ENCODE measurements at places on chromosomes 13 and 19.

- no peak for DNase-seq
These were observed 124.4 kb downstream of the NALCN start for GRCh38 chr13:101291646-101292515.

GRCh38 chr19:22595918-22596341 lies 38.2 kb upstream of the ZNF492 start:
- DNase-seq, result no peak

DNA sequence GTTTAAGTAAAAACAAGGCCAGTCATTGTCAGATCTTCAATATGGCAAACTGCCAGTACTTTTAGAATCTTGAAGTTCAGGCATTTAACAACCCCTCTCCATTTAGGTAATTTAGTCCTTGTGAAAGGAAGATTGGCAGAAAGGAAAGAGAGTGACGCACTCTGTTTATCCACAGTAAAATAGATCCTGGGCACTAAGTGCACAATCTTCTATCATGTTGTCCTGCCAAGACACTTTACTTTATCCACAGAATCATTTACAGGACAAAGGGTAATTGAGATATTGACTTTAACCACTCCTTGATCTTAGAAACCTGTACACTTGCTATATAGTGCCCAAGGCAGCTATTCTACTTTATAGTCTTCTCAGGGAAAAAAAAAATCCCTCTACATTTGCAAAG lies 786.4 kb upstream of the SLITRK1 start:
- no peak for DNase-seq

- no peak for DNase-seq
These were observed 38.3 kb downstream of the NDFIP2 start for GRCh38 chr13:79519255-79519654.

- no peak for DNase-seq
These were observed 225.0 kb downstream of the KATNAL1 start for GRCh38 chr13:30082391-30082790.

GRCh38 chr19:17435218-17435617 lies 13.2 kb downstream of the TMEM221 start:
- no peak for DNase-seq

GRCh38 chr19:28504139-28504538 lies 708.8 kb downstream of the UQCRFS1 start:
- no peak for DNase-seq

DNA sequence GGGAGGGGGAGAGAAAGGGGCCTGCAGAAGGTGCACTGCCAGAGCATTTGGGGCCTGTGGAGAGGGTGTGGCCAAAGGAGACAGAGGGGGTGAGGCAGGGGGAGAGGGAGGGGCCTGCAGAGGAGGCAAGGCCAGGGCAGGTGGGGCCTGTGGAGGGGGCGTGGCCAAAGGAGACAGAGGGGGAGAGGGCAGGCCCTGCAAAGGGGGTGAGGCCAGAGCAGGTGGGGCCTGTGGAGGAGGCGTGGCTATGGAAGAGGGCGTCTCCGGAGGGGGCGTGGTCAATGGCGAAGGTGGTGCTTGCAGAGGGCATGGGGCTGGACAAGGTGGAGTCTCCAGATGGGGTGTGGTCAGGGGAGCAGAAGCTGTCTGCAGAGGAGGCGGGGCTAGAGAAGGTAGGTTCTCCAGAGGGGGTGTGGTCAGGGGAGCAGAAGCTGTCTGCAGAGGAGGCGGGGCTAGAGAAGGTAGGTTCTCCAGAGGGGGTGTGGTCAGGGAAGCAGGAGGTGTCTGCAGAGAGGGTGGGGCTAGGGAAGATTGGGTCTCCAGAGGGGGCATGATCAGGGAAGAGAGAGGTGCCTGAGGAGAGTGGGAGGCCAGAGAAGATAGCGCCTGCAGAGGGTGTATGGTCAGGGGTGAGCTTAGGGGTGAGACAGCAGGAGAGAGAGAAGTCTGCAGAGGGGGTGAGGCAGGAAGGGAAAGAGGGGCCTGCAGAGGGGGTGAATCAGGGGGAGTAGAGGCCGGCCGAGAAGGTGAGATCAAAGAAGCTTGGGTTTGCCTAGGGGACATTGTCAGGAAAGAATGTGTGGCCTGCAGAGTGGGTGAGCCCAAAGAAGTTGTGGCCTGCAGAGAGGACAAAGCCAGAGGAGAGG lies 3.4 kb downstream of the PRR36 start:
- DNase-seq, result no peak

DNA sequence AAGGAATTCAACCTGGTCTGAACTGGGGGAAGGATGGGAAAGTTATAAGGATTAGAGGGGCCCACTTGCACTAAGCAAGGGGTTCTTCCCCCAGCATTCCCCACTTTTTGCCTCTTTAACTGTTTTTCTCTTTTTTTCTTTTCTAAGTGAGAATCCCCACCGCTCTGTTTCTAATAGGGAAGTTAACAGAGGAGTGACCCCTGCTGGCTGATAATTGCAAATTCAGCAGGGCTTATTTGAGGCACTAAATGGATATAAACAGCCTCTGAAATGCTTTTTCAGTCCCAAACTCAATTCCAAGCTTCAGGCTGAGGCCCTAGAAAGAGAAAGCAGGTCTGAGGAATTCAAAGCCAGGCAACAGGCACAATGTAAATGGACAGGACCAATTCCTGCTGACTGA lies 38.2 kb upstream of the CEACAM21 start:
- no peak for DNase-seq

DNA sequence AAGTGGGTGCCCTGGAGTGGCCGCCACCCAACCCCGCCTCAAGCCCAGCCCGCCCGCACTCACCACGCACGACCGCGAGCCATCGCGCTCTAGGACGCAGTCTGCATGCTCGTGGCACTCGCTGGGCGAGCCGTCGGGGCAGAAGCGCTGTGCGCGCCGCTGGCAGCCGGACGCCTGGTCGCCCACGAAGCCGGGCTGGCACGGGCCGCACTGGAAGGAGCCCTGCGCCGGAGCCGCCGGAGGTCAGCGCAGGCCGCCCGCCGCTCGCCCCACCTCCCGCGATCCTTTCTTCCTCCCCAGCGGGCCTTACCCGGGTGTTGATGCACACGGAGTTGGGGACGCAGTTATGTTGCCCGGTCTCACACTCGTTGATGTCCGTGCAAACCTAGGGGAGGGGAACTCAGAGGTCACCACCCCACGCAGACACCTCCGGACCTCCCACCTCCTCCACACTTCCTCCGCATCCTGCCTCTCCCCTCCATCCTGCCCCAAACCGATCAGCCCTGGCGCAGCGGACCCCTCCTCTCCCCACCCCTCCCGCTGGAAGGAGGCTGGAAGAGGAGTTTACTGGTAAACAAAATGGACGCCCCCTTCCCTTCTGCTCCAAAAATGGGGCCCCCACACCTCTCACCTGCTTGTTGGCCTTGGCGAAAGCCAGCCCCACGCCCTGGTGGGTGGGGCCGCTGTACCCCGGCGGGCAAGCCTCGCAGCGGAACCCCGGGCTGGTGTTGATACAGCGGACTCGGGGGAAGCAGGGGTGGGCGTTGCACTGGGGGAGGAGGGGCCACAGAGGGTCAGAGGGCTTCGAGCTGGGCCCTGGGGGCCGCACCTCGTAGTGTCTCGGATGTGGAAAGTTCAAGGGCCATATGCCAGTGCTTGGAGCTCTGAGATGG lies 2.3 kb downstream of the COMP start:
- DNase-seq, result no peak

GRCh38 chr19:5314012-5314906 lies 26.4 kb downstream of the PTPRS start:
- DNase-seq, result no peak

- no peak for DNase-seq
These were observed 17.5 kb downstream of the AKT2 start for GRCh38 chr19:40267601-40267997.

DNA sequence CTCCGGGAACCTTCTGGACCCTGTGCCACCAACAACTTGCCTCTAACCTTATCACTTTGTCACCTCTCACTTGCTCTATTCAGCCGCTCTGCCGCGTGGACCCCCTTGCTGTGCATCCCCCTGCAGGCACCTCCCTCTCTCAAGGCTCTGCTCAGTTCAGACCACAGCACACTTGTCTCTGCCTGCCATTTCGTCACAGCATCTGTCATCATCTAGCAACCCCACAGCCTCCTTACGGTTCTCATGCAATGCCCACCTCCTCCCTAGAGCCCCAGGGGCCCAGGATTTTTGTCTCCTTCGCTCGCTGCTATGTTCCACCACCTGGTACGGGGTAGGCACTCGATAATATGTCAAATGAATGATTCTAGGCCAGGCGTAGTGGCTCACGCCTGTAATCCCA lies 4.8 kb downstream of the HAUS8 start:
- DNase-seq, result no peak

GRCh38 chr13:28540612-28541011 lies 45.7 kb upstream of the FLT1 start:
- DNase-seq, result no peak

- peak; percentile 47 for DNase-seq
These were observed 263 bp downstream of the RHPN2 start for GRCh38 chr19:33064458-33064791.
